Dermis blood vessel endothelial cell (primary cell): ENCODE measurements at places on chromosomes 3 and 15. TPM values are rescaled to one million over a fixed set of nuclear protein-coding genes. Genes with fewer than 3 reads are reported as not detected.
A peak's percentile ranks its signal among the peaks of the same experiment; 100 is the strongest.

NOP10 gene
- 181 and 222 TPM in 2 replicates for total RNA-seq

SLC22A13 gene
- total RNA-seq: 0.17 and 0.19 TPM in 2 replicates

- peak; percentile 94 for DNase-seq
These were observed 42.0 kb upstream of the CFAP161 start for GRCh38 chr15:81091889-81092558.

DNA sequence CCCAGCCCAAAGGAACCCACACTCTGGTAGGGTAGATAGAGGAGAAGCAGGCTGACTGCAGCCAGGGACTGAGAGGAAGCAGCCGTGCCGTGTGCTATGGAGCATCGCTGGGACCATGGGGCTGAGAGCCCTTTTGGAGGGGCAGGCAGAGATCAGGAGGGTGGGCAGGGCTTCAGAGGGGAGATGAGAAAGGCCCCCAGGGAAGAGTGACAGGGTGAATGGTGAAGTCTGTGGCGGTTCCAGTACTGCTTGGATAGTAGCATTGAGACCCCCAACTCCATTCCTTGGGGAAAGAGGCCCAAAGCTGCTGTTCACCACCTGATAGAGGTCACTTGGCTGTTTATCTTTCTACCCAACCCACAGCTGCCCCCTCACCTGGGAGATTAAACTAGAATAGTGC is 80.0 kb upstream of the MRPS22 start:
- DNase-seq: no peak

TMEM212 gene
- total RNA-seq: not detected in 2 replicates

GRCh38 chr15:89654301-89654761 is 936 bp downstream of the KIF7 start:
- no peak for DNase-seq

CCDC54 gene
- not detected in 2 replicates for total RNA-seq

DNA sequence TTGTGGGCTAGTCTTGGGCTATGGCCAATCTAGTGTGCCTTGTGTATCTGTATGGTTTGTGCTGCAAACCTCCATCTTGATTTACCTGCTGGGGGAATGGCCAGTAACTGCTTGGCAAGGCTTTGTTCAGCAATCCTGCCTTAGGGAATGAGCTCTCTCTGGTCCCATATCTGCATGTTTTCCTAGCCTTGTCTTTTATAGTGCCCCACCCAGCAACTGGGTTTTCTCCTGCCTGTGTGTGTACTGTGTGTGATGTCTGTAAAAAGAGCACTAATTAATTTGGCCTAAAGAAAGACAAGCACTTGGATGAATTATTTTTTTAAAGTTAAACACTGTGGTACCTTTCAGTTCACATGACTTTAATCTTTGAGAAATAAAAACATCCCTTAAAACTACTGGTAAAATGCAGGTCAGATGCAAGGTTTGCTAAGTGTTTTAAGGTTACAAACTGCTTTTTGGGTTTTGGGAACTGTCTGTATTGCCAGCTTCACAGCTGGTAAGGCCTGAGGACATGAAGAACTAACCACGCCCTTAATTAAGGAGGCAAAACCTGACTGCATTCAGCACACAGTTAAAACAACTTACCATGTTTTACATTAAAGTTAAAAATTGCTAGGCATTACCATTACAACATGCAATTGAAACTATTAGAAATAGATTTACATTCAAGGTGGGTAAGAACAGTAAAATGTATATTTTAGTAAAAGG is 1169.2 kb downstream of the OTOL1 start:
- no peak for DNase-seq

- no peak for DNase-seq
These were observed 21.5 kb downstream of the AGTR1 start for GRCh38 chr3:148718982-148719862.

DNA sequence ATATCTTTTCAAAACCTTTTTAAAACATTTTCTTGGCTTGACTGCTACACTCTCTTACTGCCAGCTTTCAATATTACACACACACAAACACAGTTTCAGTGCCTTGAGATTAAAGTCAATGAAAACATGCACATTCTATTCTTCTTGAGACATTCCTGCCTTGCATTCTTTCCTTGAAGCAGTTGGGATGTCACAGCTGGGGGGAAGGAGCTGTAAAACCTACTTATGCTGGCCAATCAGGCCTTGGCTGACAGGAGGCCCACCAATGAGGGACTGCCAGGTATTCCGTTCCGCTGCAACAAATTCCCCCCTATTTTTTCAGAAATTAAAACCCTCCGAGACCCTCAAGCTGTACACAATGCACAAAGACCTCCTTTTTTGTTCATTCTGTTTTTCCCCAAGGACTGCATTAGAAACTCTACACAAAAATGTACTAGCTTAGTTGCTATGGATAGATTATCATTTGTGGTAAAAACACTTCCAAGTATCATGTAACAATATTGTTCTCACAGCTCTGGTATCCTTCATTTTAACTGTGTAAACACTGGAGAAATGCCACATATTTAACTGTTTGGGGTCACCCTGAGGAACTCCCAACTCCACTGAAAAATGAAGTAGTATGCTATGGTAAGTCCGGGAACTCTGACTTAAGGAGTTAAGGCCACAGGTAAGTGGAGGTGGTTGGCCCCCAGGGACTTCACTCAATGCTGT is 18.5 kb downstream of the FSTL1 start:
- DNase-seq: peak; percentile 24

- no peak for DNase-seq
These were observed 58.1 kb upstream of the AGBL1 start for GRCh38 chr15:86021281-86022264.

GRCh38 chr3:185270262-185270955 is 16.6 kb upstream of the EHHADH start:
- peak; percentile 52 for DNase-seq

GRCh38 chr15:92166751-92167405 is 226.8 kb upstream of the ST8SIA2 start:
- no peak for DNase-seq

DNA sequence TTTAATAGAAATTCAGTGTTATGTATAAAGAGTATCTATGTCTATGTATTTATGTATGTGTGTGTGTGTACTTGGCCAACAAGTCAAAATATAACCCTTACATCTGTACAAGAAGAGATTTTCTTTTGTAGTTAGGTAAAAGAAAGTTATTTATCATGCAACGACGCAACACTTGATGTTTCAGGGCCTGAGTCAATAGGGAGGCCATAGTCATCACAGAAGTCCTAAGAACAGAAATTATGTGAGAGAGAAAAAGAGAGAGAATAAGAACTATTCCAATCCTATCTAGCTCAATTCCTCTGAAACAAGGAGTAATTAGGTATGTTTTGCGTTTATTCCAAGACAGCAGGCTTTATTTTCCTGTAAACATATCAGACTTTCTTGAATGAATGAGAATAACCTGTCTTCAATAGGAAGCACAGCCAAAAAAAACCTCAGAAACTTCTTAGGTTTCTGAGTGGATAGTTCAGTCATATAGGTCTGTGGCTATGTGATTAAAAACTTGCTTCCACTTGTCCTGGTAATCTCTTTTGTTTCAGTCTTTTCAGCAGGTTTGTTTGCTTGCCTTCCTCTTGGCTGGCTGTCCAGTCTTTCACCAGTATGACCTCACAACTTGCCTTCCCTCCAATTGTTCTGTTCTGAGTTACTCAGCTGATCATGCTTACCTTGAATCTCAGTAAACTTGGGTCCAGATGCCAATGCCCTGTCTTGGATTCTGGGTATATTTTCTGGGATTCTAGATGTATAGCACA is 382.4 kb upstream of the GBE1 start:
- peak; percentile 44 for DNase-seq

SAMMSON gene
- total RNA-seq: not detected in 2 replicates

DNA sequence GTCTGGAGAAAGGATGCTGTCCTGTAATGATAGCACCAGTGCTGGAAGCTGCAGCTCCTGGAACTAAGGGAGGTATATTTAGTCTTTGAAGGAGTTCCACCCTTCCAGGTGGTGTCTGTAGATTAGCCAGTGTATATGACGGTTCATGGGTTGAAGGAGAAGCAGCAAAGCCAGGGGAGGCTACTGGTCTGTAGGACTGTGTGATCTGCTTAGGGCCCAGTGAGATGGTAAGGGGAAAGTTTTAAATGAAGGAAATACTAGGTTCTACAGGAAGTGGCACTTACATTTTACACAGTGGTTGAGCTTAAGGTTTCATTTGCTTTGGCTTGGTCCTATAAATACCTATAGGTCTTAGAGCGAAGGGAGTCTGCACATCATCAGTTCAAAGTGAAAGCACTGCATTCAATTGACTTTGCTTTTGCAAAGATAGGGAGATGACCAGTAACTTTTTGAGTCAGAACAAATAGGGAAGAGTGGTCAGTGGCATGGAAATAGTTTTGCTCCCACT is 5.6 kb downstream of the SLC25A38 start:
- DNase-seq: no peak

GRCh38 chr3:178584722-178585380 is 48.6 kb downstream of the KCNMB2 start:
- DNase-seq: no peak

- no peak for DNase-seq
These were observed 449.9 kb upstream of the NAALADL2 start for GRCh38 chr3:174409086-174409743.

GOLGA8T gene
- 0.05 TPM in 1 of 2 replicates, not detected in the other for total RNA-seq

DNA sequence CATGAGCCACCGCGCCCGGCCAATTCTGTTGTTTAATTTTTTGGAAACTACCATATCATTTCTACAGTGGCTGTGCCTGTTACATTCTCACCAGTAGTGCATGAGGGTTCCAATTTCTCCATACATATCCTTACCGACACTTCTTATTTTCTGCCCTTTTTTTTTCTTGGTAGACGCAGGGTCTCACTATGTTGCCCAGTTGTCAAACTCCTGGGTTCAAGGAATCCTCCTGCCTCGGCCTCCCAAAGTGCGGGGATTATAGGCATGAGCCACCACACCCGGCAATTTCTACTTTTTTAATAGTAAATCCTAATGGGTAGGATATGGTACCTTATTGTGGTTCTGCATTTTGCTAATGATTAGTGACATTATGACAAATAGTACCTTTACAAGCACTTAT is 9.6 kb downstream of the AMIGO3 start:
- no peak for DNase-seq

- no peak for DNase-seq
These were observed 759.4 kb downstream of the NSUN3 start for GRCh38 chr3:94822298-94822697.

PLSCR1 gene
- 102 and 131 TPM in 2 replicates for total RNA-seq

- no peak for DNase-seq
These were observed 2.3 kb downstream of the PLEKHO2 start for GRCh38 chr15:64843991-64844390.

DNA sequence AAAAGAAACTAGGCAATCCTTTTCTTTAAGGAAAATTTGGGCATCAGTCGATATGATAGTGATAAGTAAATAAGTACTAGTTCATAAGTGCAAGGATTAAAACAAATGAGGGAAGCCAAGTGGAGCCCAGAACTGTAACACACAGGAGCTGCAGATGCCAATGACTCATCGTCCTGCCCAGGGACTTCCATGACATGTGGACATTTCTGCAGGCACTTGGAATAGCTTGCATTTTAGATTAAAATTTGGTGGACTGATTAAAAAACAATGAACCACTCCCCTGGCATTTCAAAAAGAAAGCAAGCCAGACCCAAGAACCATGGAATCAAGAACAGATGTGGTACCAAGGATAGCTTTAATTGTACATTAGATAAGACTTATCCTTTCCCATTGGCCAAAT is 2.9 kb downstream of the SAMD7 start:
- peak; percentile 48 for DNase-seq

GOLGA6B gene
- not detected in 2 replicates for total RNA-seq
